ENCODE measurements at places on chromosomes 4 and X. TPM values are rescaled to one million over a fixed set of nuclear protein-coding genes. Genes with fewer than 3 reads are reported as not detected.

Gene FDCSP
- total RNA-seq = not detected

Gene PORCN
- 7.0 TPM for total RNA-seq

Gene AMTN
- not detected for total RNA-seq

Gene APBB2
- 118 TPM for total RNA-seq

Gene F11
- total RNA-seq = not detected

Gene RHOXF2B
- total RNA-seq = not detected

Gene REELD1
- total RNA-seq = not detected

Gene TSPAN7
- 28.4 TPM for total RNA-seq

Gene PCDH10
- total RNA-seq = 0.14 TPM

Gene AADAT
- total RNA-seq = 1.3 TPM

Gene FAM9B
- not detected for total RNA-seq

Gene ATP7A
- total RNA-seq = 14.1 TPM

Gene ART3
- total RNA-seq = not detected

Gene MAGEB1
- not detected for total RNA-seq

Gene MAMLD1
- total RNA-seq = 0.85 TPM

Gene GLRA3
- total RNA-seq = not detected

Gene PCDH18
- total RNA-seq = 1.7 TPM

Gene TRIM2
- 12.6 TPM for total RNA-seq

Gene CCDC110
- total RNA-seq = 0.68 TPM

Gene SPACA5
- total RNA-seq = not detected

Gene CA5B
- 1.5 TPM for total RNA-seq

Gene FRG2
- total RNA-seq = not detected

Gene LANCL3
- 0.51 TPM for total RNA-seq

Gene RNF175
- 0.37 TPM for total RNA-seq

Gene FAM47E
- 0.14 TPM for total RNA-seq

Gene CT83
- not detected for total RNA-seq

Gene ATRX
- 101 TPM for total RNA-seq

Gene RTL9
- total RNA-seq = not detected

Gene MAML3
- total RNA-seq = 5.6 TPM

Gene MAP7D2
- total RNA-seq = 0.17 TPM

Gene LRCH2
- 12.6 TPM for total RNA-seq

Gene APELA
- not detected for total RNA-seq

Gene PCDH11X
- not detected for total RNA-seq

Gene ADH7
- total RNA-seq = not detected

Gene ANOS1
- total RNA-seq = 0.47 TPM

Gene ATOH1
- not detected for total RNA-seq

Gene TCEAL2
- not detected for total RNA-seq

Gene TMEM47
- total RNA-seq = 8.7 TPM

Gene MMRN1
- 2,743 TPM for total RNA-seq

Gene PNCK
- not detected for total RNA-seq

Gene GLUD2
- 1.1 TPM for total RNA-seq

Gene DRP2
- total RNA-seq = 0.05 TPM

Gene UBE2A
- 22.6 TPM for total RNA-seq

Gene ARHGAP6
- 0.17 TPM for total RNA-seq

Gene SRPK3
- 0.05 TPM for total RNA-seq

Gene TEX13D
- not detected for total RNA-seq

Gene CACNA1F
- 0.05 TPM for total RNA-seq

Gene EDNRA
- total RNA-seq = 0.19 TPM

Gene SERPINA7
- total RNA-seq = not detected

Gene MAGEH1
- 15.9 TPM for total RNA-seq

Gene NXF2B
- not detected for total RNA-seq

Measured in dermis blood vessel endothelial cell (primary cell).